ENCODE measurements at places on chromosomes 11 and 22. TPM values are rescaled to one million over a fixed set of nuclear protein-coding genes. Genes with fewer than 3 reads are reported as not detected.

DNA sequence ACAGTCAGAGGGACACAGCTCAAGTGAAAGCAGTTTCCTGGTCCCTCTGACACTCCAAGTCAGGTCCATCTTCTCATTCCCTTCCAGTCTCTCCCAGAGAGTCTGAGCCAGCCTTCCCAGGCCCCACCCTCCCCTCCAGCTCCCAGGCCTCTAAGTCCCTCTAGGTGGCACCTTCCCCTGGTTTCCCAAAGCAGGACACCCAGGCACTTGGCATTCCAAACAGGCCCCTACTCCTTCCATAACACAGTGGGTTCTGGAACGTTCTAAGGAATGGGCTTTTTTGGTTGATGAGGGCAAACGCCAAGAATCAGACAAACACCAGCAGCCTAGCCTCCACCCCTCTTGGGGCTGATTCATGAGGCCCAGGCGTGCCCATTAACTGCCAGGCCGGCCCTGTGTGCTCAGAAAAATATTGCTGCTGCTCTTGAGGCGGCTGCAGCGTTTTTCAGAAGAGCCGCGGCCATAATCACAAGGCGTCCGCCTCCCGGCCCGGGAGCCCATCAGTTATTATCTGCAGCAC, 418.7 kb downstream of the SOX6 start:
- DNase-seq, result no peak

GRCh38 chr22:23245799-23246136, 65.5 kb downstream of the BCR start:
- no peak for DNase-seq

GRCh38 chr11:64234647-64235379, 429 bp downstream of the VEGFB start:
- DNase-seq, result no peak

DNA sequence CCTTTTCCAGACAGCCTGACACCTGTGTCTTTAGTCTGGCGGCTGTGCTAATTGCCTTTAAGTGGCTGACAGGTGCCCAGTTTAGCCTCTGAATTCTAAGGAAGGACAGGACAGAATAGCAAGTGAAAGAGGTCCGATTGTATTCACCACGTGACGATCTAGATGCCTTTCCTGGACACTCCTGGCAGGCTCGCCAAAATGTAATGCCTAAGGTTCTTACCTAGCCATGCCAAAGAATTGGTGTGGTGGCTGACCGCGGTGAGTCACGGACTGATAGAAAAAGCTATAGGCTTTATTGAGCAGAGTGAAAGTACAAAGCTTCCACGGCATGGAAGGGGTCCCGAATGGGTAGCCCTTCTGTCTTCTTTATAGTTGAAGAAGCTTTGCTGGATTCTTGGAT, 26.7 kb downstream of the ANKRD42 start:
- DNase-seq, result no peak

- DNase-seq, result no peak
Observed at GRCh38 chr11:67561971-67562619, 21.5 kb upstream of the GSTP1 start.

DNA sequence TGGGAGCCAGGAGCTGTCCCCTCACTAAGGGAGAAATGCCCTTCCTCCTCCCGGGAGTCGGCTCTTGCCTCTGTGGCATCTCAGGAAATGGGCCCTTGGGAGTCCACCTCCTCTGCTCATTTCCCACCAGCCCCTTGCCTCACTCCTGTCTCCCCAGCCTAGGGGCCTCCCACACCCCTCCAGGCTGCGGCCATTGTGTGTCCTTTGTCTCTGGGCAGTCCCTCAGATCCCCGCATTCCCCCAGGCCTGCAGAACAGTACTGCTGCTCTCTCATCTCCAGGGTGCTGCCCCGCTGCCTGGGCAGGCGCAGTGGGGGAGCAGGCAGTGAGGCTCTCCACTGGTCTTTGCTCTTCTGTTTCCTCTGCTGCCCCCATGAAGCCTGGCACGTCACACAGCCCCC, 25.0 kb downstream of the ADA2 start:
- DNase-seq, result no peak

DNA sequence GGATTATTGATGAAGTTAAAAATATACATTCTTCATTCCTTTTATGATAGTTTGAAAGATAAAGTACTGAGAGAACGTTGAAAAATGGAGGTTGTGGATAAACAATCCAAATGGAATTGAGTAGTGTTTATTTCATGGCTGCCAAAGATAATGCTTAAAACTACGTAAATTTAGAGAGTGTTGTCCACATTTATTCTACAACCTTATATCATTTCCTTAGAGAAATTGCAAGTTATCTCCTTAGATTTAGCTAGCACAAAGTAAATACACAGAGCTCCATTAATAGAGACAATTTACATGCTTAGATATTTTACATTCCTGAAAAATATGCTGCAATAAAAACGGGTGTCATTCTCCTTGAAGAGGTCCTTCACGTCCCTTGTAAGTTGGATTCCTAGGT, 146.5 kb upstream of the CCDC179 start:
- no peak for DNase-seq

- no peak for DNase-seq
Observed at GRCh38 chr11:125886997-125887372, 483 bp upstream of the HYLS1 start.

DNA sequence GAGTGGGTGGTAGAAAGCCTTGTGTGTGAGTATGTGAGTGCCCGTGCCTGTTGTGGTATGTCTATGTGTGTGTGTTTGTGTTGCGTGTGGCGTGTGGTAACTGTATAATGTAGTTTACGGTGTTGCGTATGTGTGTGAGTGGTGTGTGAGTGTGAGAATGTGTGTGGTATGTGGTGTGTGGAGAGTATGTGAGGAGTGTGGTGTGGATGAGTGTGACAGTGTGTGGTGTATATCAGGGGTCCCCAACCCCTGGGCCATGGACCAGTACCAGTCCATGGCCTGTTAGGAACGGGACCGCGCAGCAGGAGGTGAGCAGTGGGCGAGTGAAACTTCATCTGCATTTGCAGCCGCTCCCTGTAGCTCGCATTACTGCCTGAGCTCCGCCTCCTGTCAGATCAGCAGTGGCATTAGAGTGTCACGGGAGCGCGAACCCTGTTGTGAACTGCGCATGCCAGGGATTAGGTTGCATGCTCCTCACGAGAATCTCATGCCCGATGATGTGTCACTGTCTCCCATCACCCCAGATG, 5.7 kb downstream of the UPK3A start:
- DNase-seq, result no peak

GRCh38 chr22:18031695-18032454, 7.5 kb upstream of the MICAL3 start:
- no peak for DNase-seq

- DNase-seq, result no peak
Observed at GRCh38 chr22:23245045-23245798, 64.9 kb downstream of the BCR start.

GRCh38 chr11:1936072-1936780, 10.9 kb upstream of the MRPL23 start:
- DNase-seq, result no peak

DNA sequence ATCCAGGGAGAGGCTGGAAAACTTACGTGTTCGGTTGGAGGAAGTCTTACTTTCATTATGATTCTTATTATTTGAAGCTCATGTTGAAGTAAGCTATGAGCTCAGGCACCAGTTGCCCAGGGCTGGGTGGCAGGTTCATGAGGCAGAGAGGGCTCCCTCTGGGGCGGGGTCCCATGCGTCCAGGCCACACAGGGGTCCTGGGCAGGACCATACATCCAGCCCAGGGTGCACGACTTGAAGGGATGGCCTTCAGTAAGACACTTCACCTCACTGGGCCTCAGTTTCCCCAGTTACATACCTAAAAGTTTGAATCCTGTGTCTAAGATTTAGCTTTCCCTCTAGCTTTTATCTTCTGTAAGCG, 107.3 kb upstream of the B3GAT1 start:
- no peak for DNase-seq

- no peak for DNase-seq
Observed at GRCh38 chr22:39142088-39142680, 10.3 kb downstream of the CBX7 start.

Gene APLP2
- 364 TPM for polyA plus RNA-seq

Gene TH
- 3.6 TPM for polyA plus RNA-seq

Gene CDKN1C
- polyA plus RNA-seq, result 118 TPM

Gene ACTN3
- polyA plus RNA-seq, result 0.18 TPM

Gene NXPE4
- not detected for polyA plus RNA-seq

Gene LDHAL6A
- polyA plus RNA-seq, result not detected

Gene KRTAP5-10
- 0.51 TPM for polyA plus RNA-seq
